ENCODE measurements at places on chromosomes 13 and 19. TPM values are rescaled to one million over a fixed set of nuclear protein-coding genes. Genes with fewer than 3 reads are reported as not detected.

The IRGQ gene
- total RNA-seq: 58.3 TPM

GRCh38 chr19:5711713-5712161 lies 8.2 kb downstream of the LONP1 start:
- no peak for DNase-seq

- DNase-seq: peak; percentile 5
Observed at GRCh38 chr19:41064974-41065569, 23.2 kb upstream of the CYP2A13 start.

DNA sequence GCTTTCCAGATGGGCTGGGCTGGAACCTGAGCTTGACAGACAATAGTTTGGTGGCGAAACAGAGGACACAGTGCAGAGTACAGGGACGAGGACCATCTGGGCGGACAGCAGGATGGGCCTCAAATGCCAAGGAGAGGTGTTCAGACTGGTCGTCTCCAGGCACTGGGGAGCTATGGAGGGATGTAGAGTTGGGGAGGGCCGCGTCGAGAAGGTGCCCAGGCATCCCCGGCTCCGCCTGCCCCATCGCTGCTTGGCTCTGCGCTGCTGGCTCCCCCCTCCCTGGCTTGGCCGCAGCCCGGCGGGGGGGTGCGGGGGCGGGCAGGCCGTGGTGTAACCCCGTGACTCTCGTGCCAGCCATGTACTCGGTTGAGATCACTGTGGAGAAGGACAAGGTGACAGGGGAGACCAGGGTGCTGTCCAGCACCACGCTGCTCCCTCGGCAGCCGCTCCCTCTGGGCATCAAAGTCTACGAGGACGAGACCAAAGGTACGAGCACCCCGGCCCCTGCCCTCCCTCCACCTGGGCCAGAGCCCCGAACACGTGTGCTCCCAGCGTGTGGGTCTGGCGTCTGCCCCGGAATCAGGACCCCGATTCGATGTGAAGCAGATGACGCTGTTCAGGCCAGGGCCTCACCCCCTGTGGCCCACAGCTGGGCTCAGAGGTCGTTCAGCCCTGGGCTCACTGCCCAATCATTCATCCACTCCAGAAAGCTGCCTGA lies 10.8 kb upstream of the MISP start:
- DNase-seq: no peak

DNA sequence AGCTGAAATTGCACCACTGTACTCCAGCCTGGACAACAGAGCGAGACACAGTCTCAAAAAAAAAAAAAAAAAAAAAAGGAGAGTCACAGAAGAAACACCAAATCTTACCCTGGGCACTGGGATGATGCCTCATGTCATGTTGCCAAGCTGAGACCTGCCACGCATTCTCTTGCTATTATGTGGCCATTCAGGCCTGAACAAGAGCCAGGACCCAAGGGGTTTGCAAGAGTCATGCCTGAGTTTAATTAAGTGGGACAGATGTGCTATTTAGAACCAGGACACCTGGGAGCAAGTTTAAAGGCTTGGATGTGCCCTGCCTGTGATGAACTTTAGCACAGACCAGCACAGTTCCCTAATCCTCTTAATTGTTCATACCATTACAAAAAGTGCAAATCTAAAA lies 9.8 kb downstream of the PNMA8A start:
- DNase-seq: no peak

GRCh38 chr13:44223770-44224444 lies 149.7 kb upstream of the SERP2 start:
- DNase-seq: no peak

DNA sequence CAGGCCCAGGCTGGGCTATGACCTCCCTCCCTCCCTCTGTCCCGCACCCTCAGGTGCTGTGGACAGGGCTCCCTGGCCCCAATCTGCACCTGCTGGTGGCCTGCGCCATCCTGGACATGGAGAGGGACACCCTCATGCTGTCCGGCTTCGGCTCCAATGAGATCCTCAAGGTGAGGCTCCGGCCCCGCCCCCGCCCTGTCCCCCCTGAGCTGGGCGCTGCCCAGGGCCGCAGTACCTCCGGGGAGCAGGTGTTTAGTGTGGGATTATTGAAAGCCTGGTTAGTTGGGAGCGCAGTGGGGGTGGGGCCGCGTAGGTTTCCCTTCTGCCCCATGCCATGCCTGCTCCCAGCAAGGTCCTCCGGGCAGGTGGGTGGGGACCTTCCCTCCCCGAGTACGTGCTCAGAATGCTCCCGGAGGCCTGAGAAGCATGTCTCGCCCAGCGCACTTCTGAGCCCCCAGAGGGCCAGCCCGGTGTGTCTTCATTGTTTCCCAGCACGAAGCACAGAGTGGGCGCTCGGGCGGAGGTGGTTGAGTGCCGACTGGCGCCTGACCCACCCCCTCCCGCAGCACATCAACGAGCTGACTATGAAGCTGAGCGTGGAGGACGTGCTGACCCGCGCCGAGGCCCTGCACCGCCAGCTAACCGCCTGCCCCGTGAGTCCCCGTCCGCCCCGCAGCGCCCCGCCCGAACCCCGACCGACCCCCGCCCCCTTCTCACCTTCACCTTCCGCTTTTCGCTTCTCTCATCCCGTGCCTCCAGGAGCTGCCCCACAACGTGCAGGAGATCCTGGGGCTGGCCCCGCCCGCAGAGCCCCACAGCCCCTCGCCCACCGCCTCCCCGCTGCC lies 8.8 kb downstream of the IL4I1 start:
- no peak for DNase-seq

DNA sequence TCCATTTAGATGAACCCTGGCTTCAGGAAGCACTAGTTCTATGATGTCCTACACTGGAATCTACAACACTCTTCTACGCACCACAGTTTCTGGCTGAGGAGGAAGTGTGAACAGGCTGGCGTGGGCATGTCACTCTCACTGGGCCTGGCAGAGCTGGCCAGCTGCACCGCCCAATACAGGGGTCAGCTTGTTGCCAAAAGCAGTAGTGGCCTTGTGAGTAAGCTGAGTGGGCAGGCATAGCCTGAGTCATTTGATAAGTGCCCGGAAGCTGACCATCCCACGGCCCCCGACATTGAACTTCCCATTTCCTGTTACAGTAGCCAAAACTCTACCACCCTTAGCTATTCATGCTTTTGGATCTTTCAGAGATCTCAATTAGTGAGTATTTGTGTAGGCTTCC lies 240.9 kb upstream of the SERP2 start:
- peak; percentile 39 for DNase-seq
